ENCODE measurements at places on chromosomes 1 and 21. TPM values are rescaled to one million over a fixed set of nuclear protein-coding genes. Genes with fewer than 3 reads are reported as not detected.

DNA sequence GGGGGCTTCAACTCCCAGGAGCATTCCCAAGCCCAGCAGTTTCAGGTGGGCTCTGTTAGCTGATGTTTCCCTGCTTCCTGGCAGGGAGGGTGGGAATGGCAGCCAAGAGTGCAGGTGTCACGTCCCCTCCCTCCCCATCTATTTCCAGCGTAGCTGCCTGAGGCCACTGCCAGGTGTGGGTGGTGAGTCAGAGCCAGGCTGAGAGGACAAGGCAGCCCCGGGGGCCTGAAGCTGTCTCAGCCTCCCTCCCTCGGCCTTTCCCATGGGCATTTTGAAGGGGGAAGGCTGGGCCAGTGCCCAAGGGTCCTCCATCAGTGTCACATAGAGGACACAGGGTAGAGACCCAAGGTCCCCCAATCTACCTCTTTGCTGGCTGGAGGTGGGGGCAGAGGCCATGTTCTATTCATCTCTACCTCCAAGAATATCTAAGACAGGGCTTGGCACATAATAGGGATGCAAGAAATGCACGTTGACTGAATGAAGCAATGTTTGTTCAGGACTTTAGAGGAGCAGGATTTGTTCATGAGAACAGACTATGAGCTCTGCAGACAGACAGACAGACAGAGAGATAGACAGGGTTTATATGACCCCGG, 34.4 kb upstream of the ID3 start:
- DNase-seq, result no peak

DNA sequence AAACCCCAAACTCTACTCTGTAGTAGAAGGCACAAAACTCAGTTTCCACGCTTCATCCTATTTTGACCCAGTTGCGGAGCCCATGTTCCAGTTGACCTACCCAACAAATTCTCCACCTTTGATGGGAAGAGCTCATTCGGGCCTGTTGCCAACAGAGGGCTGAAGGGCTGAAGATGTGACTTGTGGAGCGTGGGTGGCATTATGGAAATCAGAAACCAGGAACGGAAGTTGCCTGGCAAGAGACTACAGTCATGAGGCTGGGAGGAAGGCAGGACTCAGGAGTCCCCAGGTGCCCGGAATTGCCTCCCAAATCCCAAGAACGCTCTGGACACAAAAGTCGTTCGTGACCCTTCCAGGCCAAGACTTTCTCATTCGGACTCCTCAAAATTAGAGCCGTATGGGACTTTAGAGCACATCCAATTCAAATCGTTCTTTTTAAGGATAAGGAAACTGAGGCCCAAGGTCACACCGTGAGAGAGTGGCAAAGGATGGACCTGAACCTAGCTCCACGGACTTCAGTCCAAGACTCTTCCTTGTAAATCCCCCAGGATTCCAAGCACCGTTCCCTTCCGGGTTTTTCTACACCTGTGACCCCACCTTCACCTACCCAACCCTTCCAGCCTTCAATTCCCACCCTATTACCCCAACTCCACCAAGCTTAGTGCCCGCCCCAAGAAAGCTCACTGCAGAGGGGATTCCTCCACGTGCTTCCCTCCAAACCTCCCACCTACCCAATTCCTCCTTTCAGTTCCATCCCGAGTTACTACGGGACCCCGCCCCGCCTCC, 739 bp downstream of the SMG5 start:
- no peak for DNase-seq

DNA sequence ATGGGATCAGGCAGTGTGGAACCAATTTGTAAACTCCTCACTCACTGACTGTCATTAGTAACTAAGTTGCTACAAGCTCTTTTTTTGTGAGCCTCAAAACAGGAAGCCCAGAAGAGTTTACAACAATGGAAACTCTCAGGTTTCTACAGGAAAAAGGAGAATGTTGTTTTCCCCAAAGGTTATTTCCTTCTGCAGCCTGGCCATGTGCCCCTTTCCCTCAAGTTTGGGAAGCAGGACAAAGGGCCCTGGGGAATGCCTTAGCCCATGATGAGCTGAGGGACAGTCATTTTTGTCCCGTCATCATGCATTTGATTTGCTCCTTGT, 395.9 kb downstream of the KIF26B start:
- DNase-seq, result no peak

- no peak for DNase-seq
Measured at GRCh38 chr1:186905561-186905960, 76.8 kb downstream of the PLA2G4A start.

DNA sequence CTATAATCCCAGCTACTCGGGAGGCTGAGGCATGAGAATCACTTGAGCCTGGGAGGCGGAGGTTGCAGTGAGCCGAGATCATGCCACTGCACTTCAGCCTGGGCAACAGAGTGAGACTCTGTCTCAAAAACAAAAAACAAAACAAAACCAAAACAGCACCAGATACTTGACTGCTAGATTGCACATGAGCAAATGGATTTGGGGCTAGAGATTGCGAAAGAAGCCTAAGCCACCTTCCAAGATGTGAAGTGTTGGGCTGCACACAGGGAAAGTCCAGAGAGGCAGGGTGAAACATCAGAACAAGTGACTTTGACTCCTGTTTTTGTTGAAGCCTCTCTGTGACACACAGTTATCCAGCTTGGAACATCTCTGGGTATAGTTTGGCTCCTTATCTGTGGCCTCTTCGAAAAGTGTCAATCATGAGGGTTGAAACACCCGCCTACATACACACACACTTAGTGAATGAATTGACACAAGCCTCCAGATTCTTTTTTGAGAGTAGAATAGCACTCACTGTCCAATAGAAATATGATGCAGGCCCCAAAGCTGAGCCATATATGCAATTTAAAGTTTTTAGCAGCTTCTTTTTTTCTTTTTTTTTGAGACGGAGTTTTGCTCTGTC, 34.2 kb upstream of the GPR137B start:
- no peak for DNase-seq

DNA sequence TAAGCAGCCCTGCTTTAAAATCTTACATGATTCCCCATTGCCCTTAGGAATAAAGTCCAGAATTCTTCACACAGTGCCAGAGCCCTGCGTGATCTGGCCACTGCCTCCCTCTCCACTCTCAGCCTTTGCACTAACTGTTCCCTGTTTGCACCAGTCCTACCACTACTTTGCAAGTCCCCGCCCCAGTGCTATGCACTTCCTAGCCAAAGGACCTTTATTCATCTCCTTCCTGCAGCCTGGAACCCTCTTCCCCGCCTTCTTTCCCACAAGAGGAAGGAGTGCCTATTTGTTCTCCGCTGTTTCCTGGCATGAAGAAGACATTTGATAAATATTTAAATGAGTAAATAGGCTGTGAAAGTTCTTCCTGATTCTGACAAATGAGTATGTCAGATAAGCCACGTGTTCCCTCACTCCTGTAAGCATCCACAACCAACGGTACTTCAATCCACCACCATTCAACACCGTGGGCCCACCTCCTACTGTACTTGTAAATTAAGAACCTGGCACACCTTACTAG, 23.9 kb downstream of the CAPN8 start:
- peak; percentile 57 for DNase-seq

DNA sequence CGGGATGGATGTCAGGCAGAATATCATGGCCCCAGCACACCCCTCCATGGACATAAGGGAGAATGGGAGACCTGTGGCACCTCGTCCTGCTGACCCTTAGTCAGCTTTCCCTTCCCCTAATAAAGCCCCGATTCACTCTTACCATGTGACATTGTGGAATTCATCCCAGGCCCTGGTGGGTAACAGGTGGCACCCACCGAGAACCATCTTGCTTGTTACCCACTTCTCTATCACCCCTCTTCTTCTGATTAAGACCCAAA, 32.9 kb downstream of the CSMD2 start:
- DNase-seq, result no peak

- peak; percentile 84 for DNase-seq
Measured at GRCh38 chr1:42035205-42035829, 116.6 kb upstream of the HIVEP3 start.

DNA sequence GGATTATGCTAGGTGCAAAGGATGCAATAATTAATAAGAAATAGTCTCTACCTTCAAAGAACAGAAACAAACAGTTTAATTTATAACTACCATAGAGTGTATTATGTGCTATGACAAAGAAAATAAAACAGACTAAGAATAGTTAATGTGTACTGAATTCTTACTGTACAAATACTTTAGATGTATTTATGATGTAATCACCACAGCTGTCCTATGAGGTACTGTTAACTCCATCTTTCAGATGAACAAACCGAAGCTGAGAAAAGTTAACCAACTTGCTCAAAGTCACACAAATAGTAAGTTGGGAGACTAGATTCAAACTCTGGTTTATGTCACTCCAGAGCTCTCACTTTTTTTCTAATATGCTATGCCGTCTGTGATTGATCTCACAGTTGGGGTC, 77.0 kb upstream of the FGGY start:
- no peak for DNase-seq

DNA sequence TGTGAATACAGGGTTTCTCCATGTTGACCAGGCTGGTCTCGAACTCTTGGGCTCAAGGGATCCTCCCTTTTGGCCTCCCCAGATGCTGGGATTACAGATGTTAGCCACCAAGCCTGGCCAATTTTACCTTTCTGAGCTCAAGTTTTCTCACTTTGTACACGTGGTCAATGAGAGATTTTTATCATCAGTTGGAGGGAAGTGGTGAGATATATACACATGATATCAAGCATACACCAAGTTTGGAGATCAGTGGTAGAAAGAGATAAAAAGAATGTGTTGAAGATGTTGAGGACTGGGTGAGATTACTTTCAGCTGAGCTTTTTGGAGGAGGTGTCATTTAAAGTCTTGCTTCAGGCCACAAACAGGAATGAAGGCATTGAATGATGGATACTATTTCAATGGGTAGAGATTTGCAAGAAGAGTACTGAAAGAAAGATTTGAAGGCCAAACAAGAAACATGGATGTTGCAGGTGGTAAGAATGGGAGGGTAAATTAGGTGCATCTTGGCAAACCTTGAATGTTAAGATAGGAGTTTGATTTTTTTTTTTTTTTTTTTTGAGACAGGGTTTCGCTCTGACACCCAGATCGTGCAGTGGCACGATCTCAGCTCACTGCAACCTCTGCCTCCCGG, 3.0 kb upstream of the SESN2 start:
- DNase-seq, result no peak

DNA sequence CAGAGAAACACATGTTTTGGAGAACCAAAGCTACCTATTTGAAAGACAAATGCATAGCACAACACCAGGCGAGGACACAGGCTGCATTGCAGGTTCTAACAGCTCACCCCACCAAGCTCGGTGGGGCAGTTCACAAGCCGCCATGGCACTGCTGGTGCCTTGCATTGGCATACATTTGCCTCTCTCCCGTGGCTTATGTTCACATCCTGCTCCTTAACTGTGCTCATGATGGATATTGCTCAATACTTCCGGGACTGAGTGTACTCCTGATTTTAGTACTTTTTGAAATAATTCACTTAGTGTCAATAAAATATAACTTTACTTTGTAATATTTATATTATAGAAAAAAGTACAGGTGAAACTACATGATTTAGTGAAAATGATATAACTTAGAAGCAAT, 1187.4 kb upstream of the NCAM2 start:
- DNase-seq, result no peak

DNA sequence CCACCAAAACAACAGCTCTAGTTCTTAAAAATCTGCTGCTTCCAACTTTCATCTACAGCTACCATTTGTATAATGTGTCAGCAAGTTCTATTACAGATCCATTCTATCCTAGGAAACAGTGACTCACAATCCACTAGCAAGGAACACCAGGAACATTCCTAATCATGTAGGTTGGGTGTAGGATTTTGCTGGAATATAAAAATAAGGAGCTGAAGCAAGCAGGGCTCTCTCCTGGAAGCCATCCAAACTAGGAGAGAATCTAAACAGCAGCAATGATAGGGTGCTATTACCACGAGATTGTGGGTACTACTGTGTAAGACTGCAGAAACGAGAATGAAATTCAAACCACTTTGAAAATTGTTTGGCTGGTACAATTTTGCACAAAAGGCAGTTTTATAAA, 135.0 kb downstream of the PTPN14 start:
- DNase-seq, result no peak

DNA sequence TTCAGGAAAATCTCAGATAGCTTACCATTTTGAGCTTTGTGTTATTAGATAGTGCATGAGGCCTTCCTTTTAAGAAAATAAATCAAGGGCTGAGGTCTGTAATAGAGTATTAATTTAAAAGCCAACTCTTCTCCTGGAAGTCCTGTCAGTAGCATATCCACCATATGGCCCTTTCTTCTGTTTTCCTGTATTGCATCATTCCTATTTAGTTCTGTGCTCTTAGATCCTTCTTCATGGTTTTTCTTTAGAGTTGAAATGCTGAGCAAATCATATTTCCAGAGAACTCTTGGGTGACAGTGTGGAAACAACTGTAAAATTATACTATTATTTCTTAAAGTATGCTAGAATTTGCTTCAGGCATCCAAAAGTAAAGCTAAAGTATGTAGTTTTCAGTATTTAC, 91.7 kb downstream of the TTC3 start:
- no peak for DNase-seq

DNA sequence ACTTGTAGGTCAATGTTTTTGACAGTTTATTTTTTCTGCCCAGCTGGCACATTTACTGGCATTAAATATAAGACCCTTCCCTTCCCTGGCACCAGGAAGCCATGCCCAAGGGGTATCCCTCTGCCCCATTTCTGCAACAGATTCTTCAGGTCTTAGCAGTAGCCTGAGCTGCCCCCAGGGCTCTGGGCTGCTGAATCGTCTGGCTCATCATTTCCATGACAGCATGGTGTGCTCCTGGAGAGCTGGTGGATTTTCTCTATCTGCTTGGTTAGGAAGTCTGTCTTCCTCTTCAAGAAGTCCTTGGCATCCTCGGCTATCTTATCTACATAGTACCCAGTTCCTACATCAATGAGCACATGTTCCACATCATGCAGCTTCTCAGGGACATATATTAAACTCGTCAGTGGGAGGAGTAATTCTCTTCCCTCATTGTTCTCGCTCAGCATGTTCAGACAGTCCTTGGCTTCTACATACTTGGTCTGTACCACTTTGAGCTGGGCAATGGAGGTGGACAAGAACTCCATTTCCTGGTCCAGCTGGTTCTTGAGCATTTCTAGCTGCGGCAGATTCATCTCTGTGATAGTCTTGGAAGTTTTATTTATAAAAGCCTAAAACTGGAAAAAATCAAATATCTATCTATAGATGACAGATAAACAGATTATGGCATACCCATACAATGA, 23.5 kb downstream of the MIA3 start:
- no peak for DNase-seq

DNA sequence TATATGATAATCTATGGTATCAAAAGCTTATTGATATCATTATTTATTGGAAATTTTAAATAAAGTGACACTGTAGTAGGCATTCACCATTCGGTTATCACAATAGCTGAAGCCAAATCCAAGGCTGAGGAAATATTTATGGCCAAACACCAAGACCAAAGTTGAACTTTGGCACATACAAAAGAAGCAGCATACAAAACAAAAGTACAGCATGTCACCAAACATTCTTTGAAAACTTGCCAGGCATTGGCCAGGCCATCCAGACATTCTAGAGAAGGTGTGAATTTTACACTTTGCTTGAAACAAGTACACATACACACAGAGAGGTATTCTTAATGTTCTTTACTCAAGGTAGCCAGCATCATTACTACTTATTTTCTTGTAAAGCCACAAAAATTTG, 544.4 kb upstream of the CXADR start:
- DNase-seq, result no peak

Gene AIRE
- total RNA-seq, result not detected

Gene VTCN1
- total RNA-seq, result 0.31 TPM

Gene GBP7
- not detected for total RNA-seq

Gene FAM151A
- total RNA-seq, result not detected

Gene NBPF6
- not detected for total RNA-seq

Gene KCNN3
- 2.2 TPM for total RNA-seq

Gene TP53BP2
- total RNA-seq, result 58.2 TPM

Gene STX12
- total RNA-seq, result 79.3 TPM

Gene LCE2A
- not detected for total RNA-seq

Gene TMCO4
- total RNA-seq, result 22.1 TPM

Gene LAPTM5
- 185 TPM for total RNA-seq

Gene WNT4
- total RNA-seq, result 1.8 TPM

Gene FCRLA
- 0.34 TPM for total RNA-seq

All from left lung (tissue), 14 donors.